Non-pigmented ciliary epithelial cell (primary cell): ENCODE measurements at places on chromosomes 6 and 20.

- DNase-seq = no peak
Measured at GRCh38 chr6:46476301-46476700, 14.9 kb downstream of the RCAN2 start.

GRCh38 chr6:148701375-148701774 is 45.5 kb upstream of the UST start:
- no peak for DNase-seq

- no peak for DNase-seq
Measured at GRCh38 chr6:170143401-170144150, 147.3 kb downstream of the DLL1 start.

- no peak for DNase-seq
Measured at GRCh38 chr20:51535075-51535386, 7.5 kb downstream of the NFATC2 start.

DNA sequence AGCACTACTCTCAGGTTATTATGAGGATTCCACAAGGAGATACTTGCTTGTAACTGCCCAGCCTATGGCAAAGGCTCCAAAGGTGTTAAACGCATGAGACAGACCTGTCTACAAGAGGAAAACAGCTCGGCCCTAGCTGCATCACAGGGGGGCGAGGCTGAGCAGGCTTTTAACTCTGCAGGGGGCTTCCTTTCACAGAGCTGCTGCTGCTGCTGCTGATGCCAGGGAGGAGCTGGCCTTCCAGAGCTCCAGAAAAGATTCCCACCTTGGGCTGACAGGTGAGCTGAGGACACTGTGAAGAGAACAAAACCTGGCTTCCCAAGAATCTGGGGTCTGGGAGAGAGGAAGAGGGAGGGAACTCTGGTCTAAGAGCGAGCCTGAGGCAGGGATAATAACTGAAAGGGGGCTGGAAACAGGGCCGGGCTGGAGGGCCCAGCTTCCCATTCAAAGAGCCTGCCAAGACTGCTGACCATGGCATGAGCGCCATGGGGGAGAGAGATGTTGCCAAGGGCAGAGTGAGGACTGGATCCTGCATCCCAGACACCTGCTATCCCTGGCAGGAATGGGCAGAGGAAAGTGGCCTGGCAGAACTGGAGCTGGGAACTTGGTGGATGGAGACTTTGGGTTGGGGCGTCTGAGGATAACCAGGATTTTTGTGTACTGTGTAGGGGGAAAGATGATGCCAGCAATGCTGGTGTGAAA is 211.1 kb upstream of the LRFN2 start:
- no peak for DNase-seq

DNA sequence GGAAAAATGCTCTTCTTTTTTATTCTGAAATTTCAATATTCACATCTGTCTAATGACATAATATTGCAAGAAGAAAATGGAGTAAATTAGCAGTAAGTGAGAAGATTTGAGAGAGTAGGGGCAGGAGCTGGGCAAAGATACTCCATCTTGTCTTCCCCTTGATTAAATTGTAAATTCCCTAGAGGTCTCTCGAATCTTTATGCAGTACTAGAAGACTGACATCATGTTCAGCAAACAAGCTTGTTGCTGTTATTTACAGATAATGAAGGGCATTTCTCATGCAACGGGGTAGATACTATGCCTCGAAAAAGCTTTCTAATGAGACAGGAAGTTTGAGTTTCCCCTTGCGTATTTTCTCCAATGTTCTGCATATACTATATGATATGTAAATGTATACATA is 306.9 kb upstream of the PTCHD4 start:
- no peak for DNase-seq

- no peak for DNase-seq
Measured at GRCh38 chr20:4060856-4061695, 45.7 kb upstream of the RNF24 start.

GRCh38 chr20:58549231-58550209 is 34.3 kb upstream of the APCDD1L start:
- DNase-seq = no peak

DNA sequence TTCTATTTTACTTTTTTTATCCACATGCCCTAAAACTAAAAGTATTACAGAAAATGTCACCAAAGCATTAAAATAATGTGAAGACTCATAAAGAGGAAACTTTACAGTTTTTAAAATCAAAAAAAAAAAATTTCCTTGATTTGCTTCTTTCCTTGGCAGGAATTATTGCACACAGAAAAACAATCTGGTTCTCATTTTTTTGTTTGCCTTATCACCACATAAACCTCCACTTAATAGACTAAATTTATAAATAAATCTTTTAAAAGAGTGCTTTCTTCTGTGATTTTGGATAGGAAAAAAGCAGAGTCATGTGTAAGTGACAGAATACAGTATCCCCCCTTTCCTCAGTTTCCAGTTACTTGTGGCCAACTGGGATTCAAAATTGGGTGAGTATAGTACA is 695.1 kb upstream of the CITED2 start:
- DNase-seq = no peak

GRCh38 chr6:49978332-49979226 is 9.2 kb upstream of the DEFB113 start:
- no peak for DNase-seq

GRCh38 chr6:165571068-165571682 is 91.9 kb downstream of the PDE10A start:
- peak; percentile 74 for DNase-seq

DNA sequence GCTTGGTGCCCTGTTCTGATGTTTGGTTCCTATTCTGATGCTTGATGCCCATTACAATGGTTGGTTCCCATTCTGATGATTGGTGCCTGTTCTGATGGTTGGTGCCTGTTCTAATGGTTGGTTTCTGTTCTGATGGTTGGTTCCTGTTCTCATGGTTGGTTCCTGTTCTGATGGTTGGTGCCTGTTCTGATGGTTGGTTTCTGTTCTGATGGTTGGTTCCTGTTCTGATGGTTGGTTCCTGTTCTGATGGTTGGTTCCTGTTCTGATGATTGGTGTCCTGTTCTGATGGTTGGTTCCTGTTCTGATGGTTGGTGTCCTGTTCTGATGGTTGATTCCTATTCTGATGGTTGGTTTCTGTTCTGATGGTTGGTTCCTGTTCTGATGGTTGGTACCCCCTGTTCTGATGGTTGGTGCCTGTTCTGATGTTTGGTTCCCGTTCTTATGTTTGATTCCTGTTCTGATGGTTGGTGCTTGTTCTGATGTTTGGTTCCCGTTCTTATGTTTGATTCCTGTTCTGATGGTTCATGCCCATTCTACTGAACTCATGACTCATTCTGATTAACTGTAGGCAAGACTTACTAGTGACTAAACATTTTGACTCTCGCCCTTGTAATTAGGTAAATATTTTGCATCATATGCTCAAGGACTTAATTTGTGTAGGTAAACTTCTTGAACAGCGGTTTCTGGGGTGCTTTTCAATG is 146.2 kb downstream of the DLL1 start:
- DNase-seq = no peak

GRCh38 chr20:52056203-52057062 is 135.1 kb downstream of the ZFP64 start:
- DNase-seq = peak; percentile 74

- no peak for DNase-seq
Measured at GRCh38 chr20:22616551-22616950, 32.2 kb upstream of the FOXA2 start.

DNA sequence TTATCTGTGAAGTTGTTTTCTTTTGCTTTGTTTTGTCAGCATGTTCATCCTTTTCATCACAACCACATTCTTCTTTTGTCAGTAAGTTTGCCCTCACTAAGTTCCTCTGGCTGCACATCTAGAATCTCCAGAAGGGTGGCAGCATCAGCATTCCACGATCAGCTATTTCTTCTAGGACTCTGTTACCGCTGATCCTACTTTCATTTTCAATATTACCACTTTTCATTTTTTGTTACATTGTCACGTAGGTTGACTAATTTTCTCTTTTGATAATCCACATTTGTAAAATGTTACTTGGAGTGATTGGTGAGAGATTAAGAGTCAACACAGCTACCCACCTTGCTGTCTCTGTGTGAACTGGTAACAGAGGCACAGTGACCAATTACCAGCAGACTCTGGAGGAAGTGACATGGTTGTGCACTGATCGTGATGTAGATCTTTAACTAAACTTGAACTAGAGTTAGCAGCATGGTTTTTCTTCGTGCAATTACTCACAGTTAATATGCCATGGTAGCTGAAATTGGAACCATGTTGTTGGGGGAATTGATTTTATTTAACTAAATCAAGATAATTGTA is 307.9 kb upstream of the SLC35B3 start:
- no peak for DNase-seq

DNA sequence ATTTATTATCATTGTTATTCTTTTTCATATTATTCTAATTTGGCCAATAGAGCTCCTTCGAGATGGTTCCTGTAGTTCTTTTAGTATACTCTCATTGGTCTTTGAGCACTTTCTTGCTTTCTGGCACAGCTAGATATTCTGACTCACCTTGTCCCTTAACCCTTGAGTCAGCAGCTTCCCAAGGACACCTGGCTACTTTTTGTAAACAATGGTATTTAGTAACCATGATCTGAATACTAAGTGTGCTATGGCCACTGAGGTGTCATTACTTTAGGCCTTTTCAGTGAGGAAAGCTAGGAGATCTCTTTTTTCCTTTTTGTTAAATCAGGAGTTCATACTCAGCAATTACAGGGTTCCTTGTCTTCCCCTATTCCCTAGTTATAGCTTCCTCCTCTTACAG is 126.5 kb upstream of the CITED2 start:
- DNase-seq = no peak

DNA sequence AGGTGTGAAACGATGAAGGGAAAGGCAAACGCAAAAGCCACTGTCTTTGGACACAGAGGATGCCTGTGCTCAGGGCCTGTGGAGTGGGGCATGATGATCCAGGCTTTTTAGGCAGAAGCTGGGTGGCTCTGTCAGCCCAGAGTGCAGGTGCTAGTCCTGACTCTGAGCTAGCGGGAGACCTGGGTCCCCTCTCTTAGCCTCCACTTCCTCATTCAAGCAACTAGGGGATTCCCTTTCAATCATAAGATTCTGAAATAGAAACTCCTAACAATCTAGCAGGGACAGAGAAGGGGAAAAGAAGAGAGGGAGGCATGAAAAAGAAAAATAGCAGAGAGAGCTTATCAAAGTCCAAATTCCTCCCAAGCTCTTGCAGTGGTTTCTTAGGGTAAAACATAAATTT is 7.6 kb upstream of the HIVEP2 start:
- no peak for DNase-seq

GRCh38 chr6:151807513-151808370 is at the start of gene ESR1:
Gene ESR1 (plus strand): TSS chr6:151807682. CDS start chr6:151807913, 231 bp downstream.
- no peak for DNase-seq

- DNase-seq = no peak
Measured at GRCh38 chr6:155106456-155107115, 111.5 kb downstream of the TIAM2 start.

DNA sequence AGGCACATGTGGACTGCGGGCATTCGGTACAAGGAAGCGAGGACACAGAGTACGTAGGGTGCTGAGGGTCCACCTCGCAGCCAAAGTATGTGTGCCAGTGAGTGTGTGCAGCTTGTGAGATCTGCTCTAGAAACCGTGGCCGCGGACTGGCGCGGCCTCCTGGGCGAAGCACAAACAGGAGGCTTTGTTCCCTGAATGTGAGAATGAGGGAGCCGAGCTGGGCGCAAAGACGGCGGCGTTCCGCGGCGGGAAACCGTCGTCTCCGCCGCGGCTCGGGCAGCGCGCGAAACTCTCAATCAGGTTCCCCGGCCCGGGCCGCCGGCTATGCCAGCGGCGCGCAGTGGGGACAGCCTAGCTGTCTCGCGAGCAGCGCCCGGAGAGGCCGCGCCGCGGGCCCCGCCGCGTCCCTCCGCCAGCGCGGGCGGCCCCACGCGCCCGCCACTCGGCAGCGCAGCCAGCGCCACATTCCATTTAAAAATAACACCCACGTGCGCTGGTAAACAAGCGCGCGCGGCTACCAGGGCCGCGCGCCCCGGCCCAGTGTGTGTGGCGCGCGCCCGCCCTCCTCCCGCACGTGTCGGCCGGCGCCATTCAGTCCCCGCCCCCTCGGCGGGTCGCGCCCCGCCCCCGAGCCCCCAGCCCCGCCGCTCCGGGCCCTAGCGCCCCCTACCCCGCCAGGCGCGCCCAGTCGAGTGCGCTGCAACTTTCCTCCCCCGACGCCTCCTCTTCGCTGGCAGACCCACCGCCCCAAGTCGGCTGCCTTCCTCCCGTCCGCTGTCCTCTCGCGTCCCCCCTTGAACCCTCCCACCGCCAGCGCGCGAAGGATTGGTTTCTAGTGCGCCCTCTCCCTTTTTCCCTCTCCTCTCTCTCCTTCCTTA is 3.0 kb upstream of the FOXO3 start:
- DNase-seq = no peak

GRCh38 chr20:62198931-62199330 is 16.1 kb downstream of the MTG2 start:
- DNase-seq = no peak

GRCh38 chr6:128504003-128504654 is 16.3 kb downstream of the PTPRK start:
- DNase-seq = no peak

GRCh38 chr20:14950633-14951032 is 613.2 kb upstream of the FLRT3 start:
- no peak for DNase-seq

- no peak for DNase-seq
Measured at GRCh38 chr6:20467437-20467836, 65.8 kb downstream of the E2F3 start.

GRCh38 chr6:87155842-87156815 is 764 bp downstream of the ZNF292 start:
- no peak for DNase-seq

- no peak for DNase-seq
Measured at GRCh38 chr20:62252342-62252966, 14.1 kb downstream of the OSBPL2 start.

DNA sequence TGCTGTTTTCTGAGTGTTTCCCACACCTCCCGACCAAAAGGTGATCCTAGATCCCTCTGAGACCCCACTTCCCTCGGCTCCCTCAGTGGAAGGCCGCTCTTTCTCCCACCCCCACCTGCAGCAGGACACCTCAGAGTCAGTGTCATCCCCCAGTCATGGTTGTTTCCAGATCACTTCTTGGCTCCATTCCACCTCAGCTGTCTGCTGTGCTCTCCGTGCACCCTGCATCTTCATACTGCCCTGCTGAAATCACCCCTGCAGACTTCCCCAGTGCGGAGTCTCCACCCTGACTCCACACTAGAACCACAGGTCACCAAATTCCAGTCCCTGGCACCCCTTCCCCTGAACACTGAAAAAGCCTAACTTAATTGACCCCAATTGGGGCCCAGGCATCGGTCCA is 255.1 kb upstream of the CDYL start:
- DNase-seq = no peak

DNA sequence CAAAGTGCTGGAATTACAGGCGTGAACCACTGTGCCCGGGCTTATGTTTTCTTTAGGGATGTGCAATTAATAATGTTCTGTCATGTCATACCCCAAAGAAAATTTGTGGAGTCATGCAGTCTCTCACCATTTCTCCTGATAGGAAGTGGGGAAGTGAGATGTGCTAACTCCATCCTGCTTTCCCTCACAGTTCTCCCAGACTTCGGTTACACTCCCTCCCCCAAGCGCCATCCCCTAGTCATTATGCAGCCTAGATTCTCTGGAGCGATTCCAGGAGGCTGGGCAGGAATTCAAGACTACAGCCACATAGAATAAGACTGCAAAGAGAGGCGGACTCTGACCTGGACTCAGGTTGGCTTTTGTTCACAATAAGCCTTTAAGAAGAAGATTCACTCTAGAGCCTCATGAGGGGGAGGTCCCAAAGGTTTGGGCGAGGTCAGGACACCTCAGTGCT is 271.4 kb downstream of the ALDH8A1 start:
- DNase-seq = no peak
